ENCODE measurements at places on chromosomes 16 and 17. TPM values are rescaled to one million over a fixed set of nuclear protein-coding genes. Genes with fewer than 3 reads are reported as not detected.

FA2H gene
- polyA plus RNA-seq: not detected

PRR35 gene
- polyA plus RNA-seq: not detected

ZNF629 gene
- polyA plus RNA-seq: 0.39 TPM

ANKS4B gene
- polyA plus RNA-seq: not detected

THUMPD1 gene
- 75.1 TPM for polyA plus RNA-seq

RHOT1 gene
- 22.2 TPM for polyA plus RNA-seq

RAB34 gene
- 6.7 TPM for polyA plus RNA-seq

CCL17 gene
- polyA plus RNA-seq: not detected

ABCC3 gene
- polyA plus RNA-seq: not detected

KSR1 gene
- polyA plus RNA-seq: 3.1 TPM

CCL14 gene
- polyA plus RNA-seq: not detected

CDK5R1 gene
- polyA plus RNA-seq: 8.9 TPM
